ENCODE measurements at places on chromosomes 13 and 19.

DNA sequence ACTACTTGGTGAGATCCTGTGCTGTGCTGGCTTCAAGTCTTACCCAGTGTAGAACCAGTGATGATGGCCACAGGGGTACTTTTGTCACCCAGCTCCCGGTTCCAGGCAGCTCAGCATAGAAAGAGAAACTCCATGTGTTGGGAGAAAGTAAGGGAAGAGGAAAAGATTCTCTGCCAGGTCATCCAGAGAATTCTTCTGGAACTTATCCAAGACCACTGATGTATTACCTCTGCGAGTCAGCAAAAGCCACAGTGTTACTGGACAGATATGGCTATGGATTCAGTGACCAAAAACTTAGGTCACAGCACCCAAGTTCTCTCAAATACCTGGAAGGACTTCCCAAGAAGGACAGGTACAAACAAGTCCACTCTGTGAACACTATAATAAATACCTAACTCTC is 399.5 kb upstream of the MIR17HG start:
- peak; percentile 2 for DNase-seq

GRCh38 chr19:46112527-46112926 is 12.0 kb downstream of the IGFL3 start:
- DNase-seq = no peak

GRCh38 chr13:44809190-44809589 is 180.1 kb downstream of the NUFIP1 start:
- DNase-seq = no peak

- DNase-seq = no peak
Measured at GRCh38 chr19:11279505-11280236, 16.3 kb upstream of the TSPAN16 start.

- DNase-seq = peak; percentile 41
Measured at GRCh38 chr19:33740811-33741396, 55.8 kb upstream of the KCTD15 start.

DNA sequence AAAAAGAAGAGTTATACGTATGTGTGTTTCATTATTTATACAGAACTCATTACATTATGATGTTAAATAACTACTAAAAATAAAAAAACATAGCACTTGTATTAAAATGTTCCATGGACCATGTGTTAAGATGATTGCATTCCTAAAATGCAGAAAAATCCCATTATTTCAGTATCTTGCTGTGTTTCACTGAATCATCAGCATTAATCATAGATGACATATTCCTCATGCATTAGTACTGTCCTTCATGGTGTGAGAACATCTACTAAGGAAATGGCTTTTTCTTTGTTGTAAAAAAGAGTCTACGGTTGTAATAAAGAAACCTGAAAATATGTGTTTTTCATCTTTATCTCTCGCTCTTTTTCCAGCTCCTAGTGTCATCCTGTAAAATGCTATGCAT is 416.5 kb downstream of the FGF14 start:
- DNase-seq = no peak

- DNase-seq = no peak
Measured at GRCh38 chr13:26718146-26718545, 42.4 kb downstream of the GPR12 start.

- DNase-seq = no peak
Measured at GRCh38 chr13:113631341-113632095, 26.5 kb downstream of the ATP4B start.

DNA sequence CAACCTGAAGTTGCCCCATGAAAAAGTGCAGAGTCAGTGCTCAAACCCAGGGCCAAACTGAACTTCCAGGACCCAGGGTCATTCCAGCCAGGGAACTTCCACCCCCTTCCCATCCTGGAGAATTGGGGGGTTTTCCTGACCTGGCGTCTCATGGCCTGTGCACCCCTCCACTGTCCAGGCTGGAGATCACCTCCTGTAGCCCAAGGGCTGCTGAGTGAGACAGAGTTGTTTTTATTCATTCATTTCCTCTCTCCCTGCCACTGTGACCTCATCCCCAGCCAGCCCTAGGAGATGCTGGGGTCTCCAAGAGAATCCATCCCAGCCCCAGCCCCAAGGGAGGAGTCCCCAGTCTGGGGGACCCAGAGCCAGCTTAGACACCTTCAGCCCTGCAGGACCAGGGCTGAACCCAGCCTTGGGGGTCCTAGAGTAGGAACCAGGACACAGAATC is 4.2 kb downstream of the FCHO1 start:
- DNase-seq = no peak

- no peak for DNase-seq
Measured at GRCh38 chr13:67292886-67293285, 62.8 kb upstream of the PCDH9 start.

DNA sequence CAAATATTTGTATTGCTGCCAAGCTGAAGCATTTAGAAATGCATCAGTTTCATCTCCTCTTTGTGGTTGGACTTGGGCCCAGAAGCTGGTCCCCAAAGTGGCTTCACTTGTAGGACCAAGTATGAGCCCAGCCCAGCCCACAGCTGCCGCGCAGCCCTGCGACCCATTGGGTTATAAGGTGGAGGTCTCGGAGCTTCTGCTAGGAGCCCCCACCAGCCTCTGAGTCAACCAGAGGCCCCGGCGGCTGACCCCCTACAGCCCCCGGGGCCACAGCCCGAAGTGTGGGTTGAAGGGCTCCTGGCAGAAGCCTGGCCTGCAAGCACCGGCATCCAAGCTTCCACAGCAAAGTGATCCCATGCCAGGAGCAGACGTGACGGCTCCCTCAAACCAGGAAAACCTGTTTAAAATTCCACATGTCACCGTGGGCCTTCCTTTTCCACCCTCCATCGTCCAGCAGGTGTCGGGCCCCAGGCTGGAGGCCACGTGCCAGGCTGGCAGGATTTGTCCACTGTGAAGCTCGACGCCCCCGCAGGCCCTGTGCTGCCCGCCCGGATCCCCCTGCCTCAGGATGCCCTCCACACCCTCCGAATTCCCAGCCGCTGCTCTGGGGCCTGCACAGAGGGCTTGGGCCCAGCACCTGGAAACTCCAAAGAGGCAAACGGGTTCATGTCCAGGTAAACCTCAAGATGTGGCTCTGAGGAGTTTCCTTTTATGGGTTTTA is 54.7 kb downstream of the C13orf46 start:
- DNase-seq = peak; percentile 45

DNA sequence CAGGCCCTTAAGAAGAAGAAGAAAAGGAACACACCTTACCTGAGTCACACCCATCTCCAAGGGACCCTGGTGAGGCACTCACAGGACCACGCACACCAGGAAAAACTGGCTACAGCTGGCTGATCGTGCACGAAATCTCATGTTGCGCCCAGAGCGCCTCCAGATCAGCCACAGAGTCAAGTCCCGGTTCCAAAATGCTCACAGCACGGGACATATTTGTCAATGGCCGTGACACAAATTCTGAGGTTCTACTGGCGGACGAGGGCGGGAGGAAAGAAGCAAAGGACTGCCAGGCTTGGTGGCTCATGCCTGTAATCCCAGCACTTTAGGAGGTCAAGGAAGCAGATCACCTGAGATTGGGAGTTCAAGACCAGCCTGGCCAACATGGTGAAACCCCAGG is 21.5 kb downstream of the SH3GL1 start:
- DNase-seq = no peak

GRCh38 chr13:42864952-42865767 is 83.8 kb downstream of the FAM216B start:
- DNase-seq = no peak

- no peak for DNase-seq
Measured at GRCh38 chr13:102970542-102970941, 95.7 kb downstream of the SLC10A2 start.

- no peak for DNase-seq
Measured at GRCh38 chr13:76067850-76068249, 431.7 kb downstream of the LMO7 start.

GRCh38 chr19:18333680-18334079 is 6.7 kb upstream of the PGPEP1 start:
- no peak for DNase-seq

- peak; percentile 38 for DNase-seq
Measured at GRCh38 chr19:19461671-19462622, 53.4 kb downstream of the TSSK6 start.

DNA sequence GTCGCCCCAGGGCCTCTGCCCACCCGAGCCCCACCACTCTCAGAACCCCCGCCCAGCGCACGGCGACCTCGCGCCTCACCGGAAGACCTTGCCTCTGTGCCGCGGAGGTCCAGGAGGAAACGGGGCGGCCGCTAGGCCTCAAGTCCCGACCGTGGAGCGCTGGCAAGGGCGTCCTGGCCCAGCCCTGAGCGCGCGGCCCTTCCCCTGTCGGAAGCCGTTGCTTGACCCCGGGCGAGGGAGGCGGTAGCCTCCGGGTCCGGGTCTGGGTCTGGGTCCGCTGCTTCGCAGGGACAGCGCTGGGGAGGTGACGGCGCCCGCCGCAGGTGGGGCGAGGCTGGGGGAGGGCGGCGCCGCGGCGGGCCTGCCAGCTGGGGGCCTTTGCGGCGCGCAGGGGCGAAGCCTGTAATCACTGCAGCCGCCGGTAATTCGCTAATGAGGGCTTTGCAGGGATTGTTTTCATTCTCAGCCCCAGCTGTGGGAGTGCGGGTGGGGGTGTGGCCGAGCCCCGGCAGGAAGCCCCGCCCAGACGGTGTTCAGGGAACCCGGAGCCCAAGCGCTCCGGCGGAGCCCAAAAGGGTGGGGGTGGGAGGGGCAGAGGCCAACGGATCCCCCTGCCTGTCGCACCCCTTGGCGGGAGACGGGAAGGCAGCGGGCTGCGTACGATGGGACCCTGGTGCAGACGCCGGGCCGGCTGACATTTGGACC is 8.6 kb downstream of the C19orf25 start:
- no peak for DNase-seq

DNA sequence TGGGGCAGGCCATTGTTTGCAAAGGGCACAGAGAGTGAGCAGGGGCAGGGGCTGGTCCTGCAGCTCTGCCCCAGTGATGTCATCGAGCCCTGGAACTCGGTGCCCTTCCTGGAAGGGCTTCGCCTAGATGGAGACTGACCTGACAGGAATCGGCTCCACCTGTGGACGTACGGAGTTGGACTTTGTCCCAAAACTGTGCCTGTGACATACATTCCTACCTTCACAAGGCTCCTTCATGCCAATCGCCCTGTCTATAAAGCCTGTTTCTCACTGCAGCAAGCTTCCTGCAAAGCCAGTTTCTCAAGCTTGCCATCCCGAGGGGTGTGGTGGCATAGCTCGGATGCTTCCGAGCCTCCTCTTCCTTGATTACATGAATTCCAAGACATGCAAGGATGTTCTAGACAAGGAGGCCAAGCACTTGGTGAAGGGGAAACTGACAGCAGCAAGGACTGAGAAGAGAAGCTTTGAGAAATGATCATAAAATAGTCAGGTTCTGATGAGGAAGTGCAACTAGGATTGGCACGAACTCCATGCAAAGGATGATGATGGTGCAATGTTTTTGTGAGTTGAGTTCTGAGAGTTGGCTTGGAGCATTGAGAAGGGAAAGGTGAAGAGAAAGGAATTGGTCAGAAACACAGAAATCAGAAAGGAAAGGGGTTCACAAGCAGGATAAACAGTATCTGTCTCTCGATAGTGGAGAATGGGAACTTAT is 73.6 kb upstream of the STK24 start:
- DNase-seq = no peak

DNA sequence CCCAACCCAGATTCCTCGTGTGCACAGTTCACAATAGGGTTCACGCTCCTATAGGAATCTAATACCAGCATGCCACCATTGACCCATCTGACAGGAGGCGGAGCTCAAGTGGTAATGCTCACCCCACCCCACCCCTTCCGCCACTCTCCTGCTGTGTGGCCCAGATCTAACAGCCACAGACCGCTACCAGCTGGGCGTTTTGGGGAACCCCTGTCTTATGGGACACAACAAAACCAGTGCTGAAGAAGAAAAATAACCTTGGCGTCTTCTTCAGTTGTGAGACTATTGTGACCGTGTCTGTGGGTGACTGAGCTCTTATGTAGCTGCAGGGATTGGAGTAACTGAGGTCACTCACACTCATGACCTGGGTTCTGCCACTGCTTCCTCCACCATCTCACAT is 5.2 kb upstream of the OR10H1 start:
- no peak for DNase-seq

DNA sequence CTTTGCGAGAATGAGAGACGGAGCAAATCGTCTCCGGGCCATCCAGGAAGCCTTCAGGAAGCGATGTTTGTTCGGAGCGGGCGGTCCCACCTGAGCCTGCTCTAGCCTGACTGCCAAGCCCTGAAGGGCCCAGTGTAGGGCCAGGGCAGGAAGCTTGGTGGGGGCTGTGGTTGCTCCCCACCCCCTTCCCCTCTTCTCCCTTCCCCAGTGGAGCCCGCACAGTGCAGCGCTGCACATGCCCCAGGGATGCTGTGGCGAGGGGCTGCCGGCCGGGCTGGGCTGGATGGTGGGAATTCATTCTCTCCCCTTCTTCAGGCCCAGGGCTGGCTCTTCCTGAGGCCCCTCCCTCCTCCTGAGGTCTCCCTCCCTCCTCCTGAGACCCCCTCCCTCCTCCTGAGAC is 7.1 kb upstream of the GRTP1 start:
- no peak for DNase-seq

GRCh38 chr13:90866006-90866405 is 481.5 kb upstream of the MIR17HG start:
- DNase-seq = no peak

DNA sequence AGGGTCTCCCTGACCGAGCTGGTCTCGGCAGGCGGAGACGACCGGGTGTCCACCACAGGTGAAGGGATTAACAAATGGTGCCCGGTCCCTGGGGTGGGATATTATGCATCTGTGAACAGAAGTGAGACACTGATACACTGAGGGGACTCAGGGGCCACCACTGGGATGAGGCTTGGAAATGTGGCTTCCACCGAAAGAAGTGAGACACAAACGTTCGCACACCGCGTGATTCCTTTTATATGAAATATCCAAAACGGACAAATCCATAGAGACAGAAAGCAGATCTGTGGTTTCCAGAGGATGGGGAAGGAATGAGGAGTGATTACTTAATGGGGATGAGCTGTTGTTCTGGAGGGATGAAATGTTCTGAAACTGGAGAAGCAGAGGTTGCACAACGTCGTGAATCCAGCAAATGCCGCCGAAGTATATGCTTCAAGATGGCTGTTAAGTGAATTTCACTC is 47.5 kb downstream of the C13orf46 start:
- DNase-seq = peak; percentile 89

DNA sequence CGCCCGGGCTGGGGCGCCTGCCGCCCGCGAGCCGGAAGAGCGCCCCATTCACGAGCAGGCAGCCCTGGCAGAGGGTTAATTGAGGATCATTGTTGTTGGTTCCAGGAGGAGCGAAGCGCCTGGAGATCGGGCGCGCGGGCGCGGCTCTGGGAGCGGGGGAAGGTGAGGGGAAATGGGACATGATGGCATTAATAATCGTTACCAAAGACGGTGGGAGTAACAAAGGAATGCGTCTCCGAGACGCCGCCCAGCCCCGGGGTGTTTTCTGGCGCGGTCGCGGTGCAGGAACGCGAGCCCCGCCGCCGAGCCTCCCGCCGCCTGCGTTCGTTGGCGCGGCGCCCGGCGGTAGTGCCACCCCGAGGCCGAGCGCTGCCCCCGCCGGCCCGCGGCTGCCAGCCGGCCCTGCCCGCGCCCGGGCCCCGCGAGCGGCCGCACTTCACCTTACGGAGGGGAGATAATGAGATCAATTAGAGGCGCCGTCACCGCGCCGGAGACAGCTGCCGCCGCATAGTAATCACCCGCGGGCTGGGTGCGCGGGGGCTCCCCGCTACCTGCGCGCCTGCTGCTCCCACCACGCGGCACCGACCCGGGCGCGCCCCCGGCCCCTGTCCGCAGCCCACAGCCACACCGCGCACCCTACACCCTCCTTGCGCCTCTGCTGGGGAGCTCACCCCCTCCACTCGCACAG is 2.8 kb downstream of the ZNF536 start:
- peak; percentile 11 for DNase-seq

GRCh38 chr13:30366088-30366487 is 56.2 kb upstream of the UBE2L5 start:
- DNase-seq = no peak

GRCh38 chr13:91313103-91313502 is 34.4 kb upstream of the MIR17HG start:
- DNase-seq = peak; percentile 13

Data from fibroblast of skin of right biceps (primary cell).